Putamen (tissue), 1 donor: ENCODE measurements at places on chromosomes 13 and 19.
A peak's percentile ranks its signal among the peaks of the same experiment; 100 is the strongest.

DNA sequence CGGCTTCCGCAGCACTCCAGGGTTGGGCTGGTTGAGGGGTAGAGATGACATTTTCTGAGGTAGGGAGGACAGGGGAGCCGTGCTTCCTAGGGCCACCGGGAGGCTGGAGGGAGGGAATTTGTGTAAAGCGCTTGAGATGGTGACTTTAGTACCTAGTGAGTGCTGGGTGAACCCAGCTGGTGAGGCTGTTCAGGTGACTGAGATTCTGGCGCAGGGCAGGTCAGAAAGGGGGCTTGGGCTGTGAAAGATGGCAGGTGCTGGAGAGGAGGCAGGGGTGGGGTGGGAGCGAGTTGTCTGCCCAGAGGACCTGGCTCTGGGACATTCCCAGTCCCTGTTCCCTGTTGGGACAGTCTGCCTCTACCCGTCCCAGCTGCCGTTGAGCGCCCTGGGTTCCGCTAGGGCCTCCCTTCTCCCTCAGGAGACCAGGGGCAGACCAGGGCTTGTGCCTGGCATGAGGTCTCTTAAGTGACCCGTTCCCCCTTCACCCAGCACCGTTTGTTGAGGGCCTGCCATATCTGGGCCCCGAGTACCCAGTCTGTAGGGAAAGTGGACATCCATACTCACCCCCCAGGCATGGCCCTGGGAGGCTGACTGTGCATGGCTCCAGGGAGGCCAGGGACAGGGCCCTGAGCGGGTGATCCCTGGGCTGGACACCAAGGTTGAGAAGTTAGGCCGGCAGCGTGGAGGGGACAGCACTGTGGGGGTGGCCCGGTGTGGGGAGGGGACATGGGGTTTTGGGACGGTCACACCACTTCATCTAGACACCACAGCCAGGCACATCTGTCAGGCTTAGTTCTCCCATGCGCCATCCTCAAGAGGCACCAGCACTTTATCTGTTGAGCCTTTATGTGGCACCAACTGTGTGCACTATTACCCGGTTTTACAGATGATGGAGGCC lies 5.0 kb downstream of the PTOV1 start:
- no peak for DNase-seq

DNA sequence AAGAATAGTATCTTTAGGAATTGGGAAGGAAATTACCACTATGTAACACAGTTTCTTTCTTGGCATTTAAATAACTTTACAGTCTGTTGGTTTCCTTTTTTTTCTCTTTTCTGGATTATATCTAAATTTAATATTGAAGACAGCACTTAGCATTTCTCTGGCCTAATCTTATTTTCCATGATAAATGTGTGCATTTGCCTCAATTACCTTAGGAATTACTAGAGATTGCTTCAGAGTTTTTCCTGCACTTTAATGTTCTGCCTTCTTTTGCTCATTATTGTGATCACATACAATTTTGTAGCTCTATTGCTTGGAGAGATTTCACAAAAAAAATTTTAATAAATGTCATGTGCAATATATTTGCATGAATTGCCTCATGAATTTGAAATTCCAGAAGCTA lies 25.1 kb downstream of the DCT start:
- no peak for DNase-seq

- DNase-seq, result no peak
These were observed 193.6 kb downstream of the RAP2A start for GRCh38 chr13:97627566-97627965.

DNA sequence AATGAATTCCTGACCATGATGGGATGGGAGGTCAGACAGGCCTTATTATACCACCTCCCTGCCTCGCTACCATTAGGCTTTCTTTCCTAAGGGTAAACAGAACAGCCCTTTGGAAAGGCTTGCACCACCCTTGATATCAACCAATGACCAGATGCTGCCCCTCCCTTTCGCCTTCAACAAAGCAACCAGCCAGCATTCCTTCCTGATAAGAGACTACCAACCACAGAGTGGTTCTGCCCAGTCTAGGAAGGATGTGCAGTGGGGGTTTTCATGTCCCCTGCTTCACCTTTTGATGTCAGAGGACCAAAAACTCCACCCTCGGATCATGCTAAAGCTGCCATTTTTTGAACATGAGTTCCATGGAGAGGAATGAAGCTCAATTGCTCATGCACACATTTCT lies 21.7 kb downstream of the TEX30 start:
- no peak for DNase-seq

DNA sequence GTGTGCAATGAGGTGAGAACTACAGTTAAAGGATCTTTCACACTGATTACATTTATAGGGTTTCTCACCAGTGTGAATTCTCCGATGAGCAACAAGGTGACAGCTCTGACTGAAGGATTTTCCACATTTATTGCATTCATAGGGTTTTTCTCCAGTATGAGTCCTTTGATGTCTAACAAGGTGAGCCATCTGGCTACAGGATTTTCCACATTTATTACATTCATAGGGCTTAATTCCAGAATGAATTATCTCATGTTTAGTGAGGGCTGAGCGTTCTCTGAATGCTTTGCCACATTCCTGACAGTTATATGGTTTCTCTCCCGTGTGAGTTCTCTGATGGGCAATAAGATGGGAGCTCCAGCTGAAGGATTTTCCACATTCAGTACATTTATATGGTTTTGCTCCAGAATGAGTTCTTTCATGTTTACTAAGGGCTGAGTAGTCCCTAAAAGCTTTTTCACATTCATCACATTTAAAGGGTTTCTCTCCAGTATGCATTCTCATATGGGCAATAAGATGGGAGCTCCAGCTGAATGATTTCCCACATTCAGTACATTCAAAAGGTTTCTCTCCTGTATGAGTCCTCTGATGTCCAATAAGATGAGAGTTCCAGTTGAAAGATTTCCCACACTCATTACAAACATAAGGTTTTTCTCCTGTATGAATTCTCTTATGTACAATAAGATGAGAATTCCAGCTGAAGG lies 4.4 kb upstream of the C19orf18 start:
- DNase-seq, result no peak

- DNase-seq, result no peak
These were observed 292.2 kb upstream of the SLC10A2 start for GRCh38 chr13:103358255-103358932.

DNA sequence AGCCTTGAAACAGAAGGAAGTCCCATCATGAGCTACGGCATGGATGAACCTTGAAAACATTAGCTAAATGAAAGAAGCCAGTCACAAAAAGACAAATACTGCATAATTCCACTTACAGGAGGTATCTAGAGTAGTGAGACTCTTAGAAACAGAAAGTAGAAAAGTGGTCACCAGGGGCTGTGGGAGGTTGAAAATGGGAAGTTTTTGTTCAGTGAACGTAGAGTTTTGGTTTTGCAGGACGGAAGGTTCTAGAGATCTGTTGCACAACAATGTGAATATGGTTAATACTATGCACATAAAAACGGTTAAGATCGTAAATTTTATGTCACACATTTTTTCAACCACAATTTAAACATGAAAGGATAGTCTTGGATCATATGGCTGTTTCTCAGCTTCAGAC lies 11.9 kb upstream of the SLC10A2 start:
- DNase-seq, result no peak

DNA sequence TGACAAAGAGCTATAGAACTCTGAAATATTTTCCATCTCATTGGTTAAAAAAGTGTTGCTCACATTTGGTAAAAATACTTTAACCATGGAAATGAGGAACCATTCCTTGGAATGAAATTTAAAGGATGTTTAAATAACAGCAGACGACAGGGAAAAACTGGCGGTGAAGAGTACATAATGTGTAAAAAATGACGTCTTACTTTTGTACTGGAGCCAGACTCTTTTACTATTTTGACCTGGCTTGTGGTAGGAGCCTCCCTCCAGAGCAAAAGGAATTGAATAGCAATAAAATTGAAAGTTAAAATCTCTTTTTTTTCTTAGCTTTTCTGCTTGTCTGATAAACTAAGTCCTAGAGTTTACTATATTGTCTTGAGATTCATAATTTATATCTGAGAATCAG lies 426.2 kb upstream of the KLHL1 start:
- no peak for DNase-seq

DNA sequence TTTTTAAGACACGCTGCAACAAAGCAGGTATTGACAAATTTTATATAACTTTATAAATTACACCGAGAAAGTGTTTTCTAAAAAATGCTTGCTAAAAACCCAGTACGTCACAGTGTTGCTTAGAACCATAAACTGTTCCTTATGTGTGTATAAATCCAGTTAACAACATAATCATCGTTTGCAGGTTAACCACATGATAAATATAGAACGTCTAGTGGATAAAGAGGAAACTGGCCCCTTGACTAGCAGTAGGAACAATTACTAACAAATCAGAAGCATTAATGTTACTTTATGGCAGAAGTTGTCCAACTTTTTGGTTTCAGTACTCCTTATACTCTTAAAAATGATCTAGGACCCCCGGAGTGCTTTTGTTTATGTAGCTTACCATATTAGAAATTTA lies 1.2 kb downstream of the BRCA2 start:
- DNase-seq, result no peak

GRCh38 chr19:4523306-4524110 lies 5.2 kb upstream of the PLIN4 start:
- DNase-seq, result no peak

GRCh38 chr13:48902368-48902767 lies 73.3 kb upstream of the FNDC3A start:
- DNase-seq, result no peak

DNA sequence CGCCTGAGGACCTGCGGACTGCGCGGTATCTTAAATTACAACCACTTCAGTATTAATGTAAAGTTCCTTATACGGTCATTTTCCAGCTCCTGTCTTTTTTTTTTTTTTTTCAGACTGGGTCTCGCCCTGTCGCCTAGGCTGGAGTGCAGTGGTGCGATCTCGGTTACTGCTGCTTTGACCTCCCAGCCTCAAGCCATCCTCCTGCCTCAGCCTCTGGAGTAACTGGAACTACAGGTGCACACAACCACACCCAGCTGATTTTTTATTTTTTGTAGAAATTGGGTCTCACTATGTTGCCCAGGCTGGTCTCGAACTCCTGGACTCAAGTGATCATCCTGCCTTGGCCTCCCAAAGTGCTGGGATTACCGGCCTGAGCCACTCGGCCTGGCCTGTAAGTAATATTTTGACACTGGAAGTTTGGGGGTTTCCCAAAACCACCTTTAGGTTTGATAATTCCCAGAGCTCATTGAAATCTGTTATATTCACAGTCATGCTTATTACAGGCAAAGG lies 406 bp upstream of the EID2B start:
- DNase-seq, result no peak

DNA sequence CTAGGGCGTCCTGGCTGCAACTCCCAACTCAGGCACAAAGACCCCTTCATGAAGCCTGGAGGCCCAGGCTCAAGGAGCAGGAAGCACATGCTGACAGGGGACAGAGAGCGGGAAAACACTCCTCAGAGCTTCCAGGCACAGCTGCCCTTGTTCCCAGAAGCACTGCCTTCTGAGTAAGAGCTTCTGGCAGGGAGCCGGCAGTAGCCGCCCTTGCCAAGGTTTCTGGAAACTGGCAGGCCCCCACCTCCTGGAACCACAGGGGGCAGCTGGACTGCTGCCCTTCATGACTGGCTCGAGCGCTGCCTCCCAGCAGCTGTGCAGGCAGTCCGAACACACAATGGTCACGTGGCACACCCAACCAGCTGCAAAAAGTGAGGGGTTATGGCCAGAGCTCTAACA lies 33.6 kb upstream of the EPHX3 start:
- DNase-seq, result peak; percentile 93

DNA sequence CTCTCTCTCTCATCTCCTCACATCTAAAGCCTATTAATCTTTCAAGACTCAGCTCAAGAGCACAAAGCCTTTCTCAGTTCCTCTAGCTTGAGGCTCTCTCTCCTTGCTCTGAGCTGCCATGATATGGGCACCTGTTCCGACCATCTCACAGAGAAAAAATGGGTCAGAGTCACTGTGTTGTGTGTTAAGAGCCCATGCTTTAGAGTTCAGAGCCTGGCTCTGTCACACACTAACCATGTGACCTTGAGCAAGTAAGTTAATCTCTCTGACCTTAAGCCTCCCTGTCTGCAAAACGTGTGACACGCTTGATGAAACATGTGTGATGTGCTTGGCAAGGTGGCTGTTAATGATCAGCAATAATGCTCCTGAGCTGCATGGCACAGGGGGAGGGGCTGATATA lies 245.2 kb downstream of the DLEU7 start:
- DNase-seq, result no peak

DNA sequence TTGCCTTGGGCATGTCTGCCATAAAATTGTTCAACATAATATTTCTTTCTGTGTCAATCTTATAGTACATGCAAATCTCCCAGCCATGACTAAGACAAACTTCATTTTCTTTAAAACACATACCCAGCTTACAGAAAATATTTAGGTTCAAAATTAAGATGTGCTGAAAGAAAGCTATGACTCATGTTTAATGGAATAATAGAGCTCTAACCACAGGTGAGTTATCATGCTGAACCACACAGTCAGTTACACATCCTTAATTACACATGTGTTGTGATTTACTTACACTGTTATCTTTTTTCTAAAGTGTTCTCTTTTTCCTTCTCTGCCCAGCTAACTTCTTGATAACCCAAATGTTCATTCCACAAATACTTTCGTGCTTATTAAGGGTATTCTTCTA lies 1831.2 kb downstream of the OLFM4 start:
- no peak for DNase-seq

DNA sequence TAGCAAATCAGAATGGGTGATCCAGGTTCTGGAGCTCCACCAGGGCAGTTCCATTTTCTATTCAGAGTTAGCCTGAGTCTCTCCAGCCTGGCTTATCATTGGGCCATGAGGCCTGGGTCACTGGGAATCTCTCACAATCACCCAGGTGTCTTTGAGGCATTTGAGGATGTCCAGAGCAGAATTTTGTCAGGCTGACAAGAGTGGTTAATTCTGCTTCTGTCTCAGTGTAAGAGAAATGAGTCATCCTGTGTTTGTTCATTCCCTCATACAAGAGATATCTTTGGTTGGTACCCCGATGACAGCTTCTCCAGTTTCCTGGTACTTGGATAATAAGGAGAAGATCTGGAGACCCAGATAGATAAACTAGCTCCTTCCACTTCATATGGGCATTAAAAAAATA lies 10.4 kb downstream of the ZNF93 start:
- no peak for DNase-seq

DNA sequence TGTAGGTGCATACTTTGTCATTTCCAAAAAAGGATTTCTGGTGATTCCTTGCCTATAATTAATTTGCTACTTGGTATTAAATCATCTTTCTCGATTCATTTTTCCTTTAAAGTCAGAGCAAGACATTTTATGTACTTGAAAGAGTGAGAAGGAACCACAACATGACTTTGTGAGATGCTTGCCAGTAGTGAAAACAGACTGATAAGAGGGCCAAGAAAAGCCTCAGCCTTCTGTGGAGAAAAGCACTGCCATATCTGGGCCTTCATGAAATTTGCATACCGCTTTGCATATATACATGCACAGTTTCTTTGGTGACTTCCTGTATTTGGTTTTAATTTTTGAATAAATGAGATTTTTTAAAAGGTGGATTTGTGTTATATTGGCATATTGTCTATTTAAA lies 128.4 kb downstream of the CDK8 start:
- DNase-seq, result no peak
